ENCODE measurements at places on chromosomes 7 and 10.

- DNase-seq, result no peak
Observed at GRCh38 chr10:68271196-68271882, 39.4 kb upstream of the ATOH7 start.

- DNase-seq, result no peak
Observed at GRCh38 chr7:100435401-100436304, 644 bp downstream of the PPP1R35 start.

GRCh38 chr10:86079088-86079487 is 287.5 kb downstream of the GRID1 start:
- DNase-seq, result no peak

- DNase-seq, result no peak
Observed at GRCh38 chr7:45682358-45682735, 108.2 kb downstream of the ADCY1 start.

DNA sequence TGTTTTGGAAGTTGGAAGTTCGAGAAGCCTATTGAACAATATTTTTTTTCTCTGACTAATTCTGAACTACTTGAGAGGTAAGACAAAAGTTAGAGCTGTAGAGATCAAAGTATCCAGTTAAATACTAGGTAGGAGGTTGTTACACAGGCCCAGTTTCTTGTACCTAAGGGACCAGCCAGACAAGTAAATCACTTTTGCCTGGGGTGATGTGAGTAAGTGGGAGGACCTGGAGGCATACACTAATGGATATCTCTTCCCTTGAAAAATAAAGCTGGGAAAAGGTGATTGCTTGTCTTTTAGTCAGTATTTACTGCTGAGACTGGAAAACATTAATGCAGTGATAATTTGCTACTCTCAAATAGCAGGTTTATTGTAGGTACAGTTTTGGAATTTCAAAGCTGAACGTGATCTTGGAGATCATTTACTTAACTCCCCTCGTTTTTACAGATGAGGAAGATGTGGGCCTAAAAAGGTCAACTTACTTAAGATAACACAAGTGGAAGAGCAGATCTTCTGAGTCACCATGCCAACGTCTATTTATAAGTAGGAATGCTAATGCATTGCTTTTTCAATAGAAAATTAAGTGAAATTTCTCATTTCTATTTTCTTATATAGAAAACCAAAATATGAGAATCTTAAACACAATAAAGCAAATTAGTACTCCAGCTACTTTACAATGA is 181.3 kb downstream of the PPP1R9A start:
- no peak for DNase-seq

DNA sequence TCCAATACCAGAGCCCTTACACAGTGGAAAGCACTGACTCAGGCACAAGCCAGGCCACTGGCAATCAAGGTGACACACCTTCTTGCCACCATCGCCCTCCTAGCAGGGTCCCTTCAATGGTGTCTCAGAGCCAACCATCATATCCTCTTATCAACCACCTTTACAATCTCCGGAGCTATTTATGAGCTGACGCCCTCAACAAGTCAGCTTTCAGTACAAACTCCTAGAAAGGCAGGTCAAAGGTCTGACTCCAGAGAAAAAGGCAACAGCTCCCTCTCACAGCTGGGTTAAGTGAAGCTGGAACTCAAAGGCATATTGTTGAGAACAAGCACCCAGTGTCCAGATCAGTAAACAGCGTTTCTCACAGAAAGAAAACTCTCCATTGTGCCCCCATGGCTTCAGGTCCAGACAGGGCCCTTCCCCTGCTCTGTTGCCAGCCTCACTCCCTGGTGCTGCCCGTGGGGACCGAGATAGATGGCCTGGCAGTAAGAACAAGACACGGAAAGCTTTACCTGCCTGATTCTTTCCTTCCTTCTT is 2.4 kb downstream of the ZNF3 start:
- DNase-seq, result no peak

DNA sequence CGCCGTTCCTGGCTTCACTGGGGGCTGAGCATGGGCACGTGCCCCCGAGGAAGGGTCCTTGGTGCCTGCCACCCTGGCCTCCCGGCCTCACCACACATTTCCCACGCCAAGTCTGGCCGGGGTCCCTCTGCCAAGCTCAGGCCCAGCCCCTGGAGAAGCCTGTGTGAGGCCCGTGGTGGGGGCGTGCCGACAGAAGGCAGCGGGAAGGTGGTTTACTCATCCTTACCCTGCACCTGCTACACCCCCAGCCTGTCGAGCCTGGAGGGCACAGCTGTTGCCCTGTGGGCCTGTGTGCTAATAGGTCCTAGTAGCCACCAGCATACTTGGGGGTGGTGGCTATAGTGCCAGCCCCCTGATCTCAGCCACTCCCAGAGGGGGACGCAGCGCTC is 46.7 kb downstream of the NKX6-2 start:
- no peak for DNase-seq

GRCh38 chr10:116440330-116441030 is 12.8 kb downstream of the PNLIPRP3 start:
- no peak for DNase-seq

- no peak for DNase-seq
Observed at GRCh38 chr10:128268015-128268722, 141.9 kb upstream of the MKI67 start.

Data from stimulated activated CD8-positive, alpha-beta memory T cell treated with anti-CD3 and anti-CD28 coated beads, Interleukin-7, amount 100 ng/mL, for 24 hours (primary cell).